ENCODE measurements at places on chromosomes 1 and 21.

DNA sequence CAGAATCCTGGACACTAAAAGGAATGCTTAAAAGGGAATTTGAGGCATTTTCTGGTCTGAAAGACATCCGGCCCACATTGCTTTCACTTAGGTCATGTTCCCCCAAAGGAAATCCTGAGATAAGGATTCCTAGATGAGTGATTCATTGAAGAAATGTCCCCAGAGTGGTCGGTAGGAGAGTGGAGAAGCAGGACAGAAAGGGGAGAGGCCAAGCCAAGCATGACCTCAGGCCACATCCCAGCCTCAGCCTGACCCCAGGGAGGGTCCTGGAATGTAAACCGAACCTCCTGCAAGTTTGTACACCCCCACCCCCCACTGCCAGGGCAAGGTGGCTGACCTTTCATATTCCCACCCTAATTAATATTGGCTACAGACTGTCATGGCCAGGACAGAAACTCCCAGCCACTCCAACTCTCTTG lies 16.6 kb downstream of the HIVEP3 start:
- no peak for DNase-seq

DNA sequence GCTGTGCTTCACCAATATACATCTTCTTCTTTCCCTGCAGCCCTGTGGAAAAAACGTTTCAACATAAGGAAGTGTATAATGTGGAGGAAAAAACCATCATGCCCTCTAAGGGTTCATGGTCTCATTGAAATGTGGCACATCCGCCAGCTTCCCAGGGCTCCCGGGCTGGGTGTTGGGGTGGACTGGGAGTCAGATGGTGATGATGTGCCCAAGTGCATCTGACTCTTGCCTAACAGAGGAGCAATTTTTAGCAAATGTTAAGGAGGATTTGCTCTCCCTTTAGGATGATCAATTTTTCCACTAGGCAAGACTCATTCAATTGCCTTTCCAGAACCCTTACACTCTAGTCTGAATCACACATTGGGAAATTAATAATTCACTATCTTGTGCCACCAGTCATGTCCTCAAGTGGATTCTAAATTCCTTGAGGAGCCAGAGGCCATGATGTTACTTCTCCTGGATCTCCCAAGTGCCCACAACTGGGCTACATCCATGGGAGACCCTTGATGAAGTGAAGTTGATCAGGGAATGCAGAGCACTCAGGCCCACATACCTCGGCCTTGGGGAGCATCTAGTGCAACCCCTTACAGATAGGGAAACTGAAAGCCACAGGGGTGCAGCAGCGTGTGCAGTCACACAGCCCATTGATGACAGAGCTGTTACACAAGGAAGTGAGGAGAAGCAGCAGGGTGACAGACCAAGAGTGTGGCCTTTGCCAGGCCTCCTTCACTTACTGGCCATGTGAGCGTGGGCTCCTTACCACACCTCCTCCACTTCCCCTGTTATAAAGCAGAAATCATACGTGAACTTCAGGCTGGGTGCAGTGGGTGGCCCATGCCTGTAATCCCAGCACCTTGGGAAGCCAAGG lies 100.0 kb upstream of the SLC44A3 start:
- peak; percentile 50 for DNase-seq

DNA sequence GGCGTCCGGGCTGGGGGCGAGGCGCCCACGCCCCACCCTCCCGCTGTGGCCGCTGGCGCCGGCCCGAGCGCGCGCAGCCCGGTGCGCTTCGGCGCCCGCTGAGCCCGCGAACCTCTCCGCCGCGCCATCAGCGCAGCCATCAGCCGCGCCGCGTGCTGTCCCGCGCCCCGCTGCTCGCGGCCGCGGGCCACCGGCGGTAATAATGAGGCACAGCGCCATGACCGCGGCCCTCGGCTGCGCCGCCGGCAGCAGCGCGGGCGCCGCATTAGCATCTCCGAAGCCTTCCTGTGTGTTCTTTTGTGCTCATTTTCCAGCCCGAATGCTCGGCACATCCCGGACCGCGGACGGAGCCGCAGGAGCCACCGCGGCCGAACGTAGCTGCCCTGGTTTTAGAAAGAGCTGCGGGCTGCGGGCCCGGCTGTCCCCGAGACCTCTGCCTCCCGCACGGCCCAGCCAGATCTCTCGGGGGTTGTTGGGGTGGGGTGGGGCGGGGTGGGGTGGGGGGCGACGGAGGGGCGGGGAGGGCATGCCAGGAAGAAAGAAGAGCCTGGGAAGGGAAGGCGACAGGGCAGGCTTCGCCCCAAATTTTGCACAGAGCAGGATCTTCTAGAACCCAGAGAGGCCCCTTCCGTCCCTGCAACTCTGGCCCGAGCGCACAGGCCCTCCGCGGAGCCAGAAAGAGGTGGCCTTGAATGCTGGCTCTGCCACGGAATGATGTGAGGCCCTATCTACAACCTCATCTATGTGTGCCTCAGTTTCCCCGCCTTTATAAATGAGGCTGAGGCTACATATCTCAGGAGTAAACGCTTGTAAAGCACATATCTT lies 55.3 kb downstream of the RRAGC start:
- DNase-seq = peak; percentile 37

GRCh38 chr1:54519709-54520108 lies 28.3 kb upstream of the ACOT11 start:
- no peak for DNase-seq

GRCh38 chr1:84810343-84810742 lies 82.7 kb downstream of the LPAR3 start:
- no peak for DNase-seq

DNA sequence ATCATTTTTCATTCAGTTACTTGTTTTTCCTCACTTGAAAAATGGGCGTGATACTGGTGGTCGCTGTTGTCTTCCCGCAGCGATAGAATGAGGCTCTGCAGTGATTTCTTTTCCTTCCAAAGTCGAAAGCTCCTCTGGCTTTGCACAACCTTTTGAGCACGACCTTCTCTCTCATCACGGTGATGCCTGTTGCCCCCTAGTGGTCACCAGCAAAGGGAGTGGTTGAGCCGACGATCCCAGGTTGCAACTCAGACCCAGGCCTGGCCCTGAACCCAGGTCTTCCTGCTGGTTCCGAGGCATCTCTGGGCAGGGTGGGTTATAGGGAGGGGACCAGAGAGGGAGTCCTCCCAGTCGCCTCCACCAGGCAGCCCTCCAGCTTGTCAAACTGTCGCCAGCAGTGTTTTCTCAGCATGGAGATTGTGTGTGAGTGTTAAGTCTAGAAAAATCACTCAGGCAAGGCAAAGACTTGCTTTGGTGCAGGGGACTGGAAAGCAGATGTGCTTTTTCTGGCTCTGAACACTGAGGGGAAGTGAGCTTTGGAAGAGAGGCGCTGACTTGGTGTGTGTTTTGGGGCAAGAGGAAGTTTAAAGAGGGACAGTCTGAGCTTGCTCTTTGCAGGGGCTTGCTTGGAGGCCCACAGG lies 285.3 kb downstream of the CAMTA1 start:
- peak; percentile 70 for DNase-seq

- DNase-seq = no peak
Observed at GRCh38 chr1:6389971-6390370, 3.6 kb downstream of the ACOT7 start.

DNA sequence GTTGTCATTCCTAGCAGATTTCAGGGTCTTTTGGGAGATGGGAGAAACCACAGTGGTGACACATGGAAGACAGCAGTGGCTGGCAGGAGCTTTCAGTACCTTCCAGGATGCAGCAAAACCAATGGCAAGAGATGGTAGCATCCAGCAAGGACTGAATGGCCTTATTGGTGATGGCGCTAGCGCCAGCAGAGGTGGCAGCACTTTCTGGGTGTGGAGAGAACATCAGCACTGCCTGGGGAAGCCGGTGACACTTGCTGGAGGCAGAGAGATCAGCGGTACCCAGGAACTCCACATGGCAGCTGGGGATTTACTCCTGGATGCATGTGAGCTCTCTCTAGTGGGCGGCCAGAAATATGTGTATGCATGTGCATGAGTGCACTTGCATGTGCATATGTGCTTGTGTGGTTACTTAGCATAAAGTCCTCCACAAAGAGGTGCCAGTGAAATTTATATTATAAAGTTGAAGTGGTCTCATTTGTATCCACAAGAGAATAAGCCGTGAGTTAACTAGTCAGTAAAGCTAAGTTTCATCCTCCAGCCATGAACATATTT lies 364.7 kb downstream of the LMX1A start:
- DNase-seq = no peak

DNA sequence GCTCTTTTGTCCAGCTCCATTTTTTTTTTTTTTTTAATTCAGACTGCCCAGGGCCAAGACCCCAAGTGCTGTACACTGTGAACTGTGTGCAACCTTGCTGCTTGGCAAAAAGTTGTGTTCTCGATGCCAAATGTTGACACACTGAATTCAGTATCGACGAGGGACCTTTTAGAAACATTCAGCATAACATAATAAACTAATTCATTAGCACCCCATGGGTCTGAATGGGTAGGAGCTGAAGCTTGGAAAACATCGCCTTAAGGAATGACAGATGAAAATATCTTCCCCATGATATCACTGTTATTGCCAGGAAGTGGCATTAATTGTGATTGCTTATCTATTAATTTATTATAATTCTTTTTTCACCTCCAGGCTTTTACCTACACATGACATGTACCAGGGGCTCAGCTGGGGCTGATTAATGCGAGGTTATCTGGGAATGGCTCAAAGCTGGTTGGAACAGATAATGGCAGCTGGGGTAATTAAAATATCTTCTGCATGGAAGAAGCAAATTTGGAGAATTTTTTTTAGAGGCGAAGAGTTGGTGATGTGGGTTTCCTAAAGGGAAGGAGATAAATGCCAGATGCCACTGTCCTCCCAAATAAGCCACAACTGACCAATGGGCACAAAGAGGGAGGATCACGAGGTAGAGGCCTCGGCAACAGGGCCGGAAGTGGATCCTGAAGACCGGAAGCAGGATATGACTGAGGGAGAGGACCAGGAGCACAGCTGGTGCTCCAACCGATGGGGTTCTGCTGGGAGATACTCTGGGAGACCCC lies 169.3 kb downstream of the GRIK3 start:
- no peak for DNase-seq

DNA sequence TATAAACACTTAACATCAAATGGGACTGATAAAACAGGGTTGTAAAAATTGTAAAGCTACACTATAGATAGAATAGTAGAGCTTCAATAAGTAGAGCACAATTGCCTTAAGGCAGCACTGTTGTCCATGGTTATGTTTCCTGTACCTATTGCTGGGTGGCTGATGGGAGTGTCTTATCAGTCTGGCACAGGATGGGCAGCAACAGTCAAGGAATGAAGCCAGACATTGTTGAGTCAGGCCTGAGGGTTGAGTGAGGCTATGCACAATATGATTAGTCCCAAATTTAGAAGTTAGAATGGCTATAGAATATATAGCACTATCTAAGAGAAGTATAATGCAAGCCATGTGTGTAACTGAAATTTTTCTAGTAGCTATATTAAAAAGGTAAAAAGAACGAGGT lies 25.0 kb upstream of the CD1D start:
- DNase-seq = no peak

GRCh38 chr1:6245869-6246496 lies 2.0 kb downstream of the HES3 start:
- no peak for DNase-seq

DNA sequence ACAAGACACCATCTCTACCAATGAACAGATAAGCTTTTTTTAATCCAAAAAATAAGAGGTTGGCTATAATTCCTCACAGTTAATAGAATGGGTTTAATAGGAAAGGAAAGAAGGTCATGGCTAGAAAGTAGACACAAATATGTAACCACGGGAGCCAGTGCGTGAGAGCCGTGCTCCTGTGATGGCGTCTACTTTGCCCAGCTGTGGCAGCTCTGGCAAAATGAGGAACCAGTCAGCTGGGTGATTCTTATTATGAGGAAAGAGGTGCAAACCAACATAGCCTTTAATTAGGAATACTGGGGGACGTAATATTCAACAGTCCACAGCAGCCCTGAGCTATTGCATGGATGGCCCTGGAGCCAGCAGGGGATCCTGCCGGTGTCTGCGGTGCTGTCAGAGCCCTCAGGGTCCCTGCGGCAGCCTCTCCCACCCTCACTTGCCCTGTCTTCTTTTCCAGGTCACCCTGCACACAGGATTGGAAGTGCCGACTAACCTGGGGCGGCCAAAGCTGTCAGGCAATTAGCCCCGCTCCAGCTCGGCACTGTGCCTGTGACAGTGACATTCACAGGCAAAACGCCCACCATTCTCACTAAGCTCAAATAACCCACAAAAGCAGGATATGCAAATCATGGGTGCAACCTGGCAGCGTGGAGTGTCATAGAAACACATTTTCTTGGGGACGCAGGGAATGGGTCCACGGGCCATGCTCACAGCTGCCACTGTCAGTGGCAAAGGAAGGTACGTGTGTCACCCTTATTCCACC lies 25.9 kb upstream of the GNPAT start:
- DNase-seq = no peak

DNA sequence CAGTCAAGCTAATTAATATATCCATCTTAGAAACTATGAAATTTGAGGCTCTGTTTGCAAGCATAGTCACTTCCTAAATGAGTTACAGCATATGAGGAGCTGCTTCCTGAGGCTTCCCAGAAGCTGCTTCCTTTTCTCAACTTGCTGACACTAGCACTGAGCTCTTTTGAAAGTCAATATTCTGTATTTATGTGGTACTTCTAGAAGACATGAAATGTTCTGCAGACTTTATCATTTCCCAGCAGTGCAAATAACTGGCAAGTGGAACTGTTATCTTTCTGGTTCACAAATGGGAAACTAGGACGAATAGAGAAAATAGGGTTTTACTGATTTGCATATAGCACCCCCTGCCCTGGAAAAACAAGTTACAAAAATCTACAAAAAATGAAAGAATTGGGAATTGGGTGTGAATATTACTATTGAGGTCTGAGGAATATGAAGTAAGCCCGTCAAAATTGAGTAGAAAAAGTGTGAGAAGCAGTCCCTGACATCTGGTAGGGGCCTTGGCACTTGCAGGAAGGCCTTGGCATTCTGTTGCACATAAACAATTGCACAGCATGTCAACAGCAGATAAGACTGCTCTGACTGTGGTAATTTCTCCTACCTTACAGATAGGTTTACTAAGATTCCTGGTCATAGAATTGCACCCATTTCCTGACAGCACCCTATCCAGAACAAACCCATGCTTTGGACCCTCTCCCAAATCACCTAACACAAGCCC lies 7.1 kb downstream of the GIPC2 start:
- DNase-seq = no peak

All from GM12891 (cell line).